ENCODE measurements at places on chromosomes 1 and 21.

GRCh38 chr21:31930001-31930400, 57.2 kb downstream of the HUNK start:
- DNase-seq: no peak

DNA sequence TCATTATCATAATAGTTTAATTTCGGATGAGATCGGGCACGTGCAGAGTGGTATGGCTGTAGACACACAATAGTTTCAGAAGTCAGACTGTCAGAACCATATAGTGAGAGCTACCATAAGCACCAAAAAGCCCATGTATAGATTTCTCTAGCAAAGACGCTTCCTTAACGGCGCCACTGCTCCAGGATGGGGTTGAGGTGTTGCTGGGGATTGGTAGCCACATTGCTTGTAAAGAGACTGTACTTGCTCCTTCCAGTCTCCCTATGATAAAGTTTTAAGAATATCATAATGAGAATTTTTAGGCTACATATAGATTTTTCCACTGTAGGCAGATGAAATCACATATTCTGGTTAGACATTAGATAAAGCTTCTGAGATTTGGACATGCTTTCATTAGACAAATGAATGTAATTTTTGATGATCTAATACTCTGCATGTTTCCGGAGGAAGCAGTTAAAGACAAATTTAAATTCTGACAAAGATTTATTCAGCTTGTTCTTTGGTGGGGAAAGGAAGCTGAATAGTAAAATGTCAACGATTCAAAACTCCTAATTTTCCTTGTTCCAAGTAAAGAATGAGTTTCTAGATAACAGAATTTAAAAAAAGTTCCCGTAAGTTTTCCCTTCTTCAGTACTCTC, 77.7 kb downstream of the MAP3K7CL start:
- DNase-seq: no peak

GRCh38 chr1:224933584-224933983, 4.1 kb downstream of the DNAH14 start:
- no peak for DNase-seq

DNA sequence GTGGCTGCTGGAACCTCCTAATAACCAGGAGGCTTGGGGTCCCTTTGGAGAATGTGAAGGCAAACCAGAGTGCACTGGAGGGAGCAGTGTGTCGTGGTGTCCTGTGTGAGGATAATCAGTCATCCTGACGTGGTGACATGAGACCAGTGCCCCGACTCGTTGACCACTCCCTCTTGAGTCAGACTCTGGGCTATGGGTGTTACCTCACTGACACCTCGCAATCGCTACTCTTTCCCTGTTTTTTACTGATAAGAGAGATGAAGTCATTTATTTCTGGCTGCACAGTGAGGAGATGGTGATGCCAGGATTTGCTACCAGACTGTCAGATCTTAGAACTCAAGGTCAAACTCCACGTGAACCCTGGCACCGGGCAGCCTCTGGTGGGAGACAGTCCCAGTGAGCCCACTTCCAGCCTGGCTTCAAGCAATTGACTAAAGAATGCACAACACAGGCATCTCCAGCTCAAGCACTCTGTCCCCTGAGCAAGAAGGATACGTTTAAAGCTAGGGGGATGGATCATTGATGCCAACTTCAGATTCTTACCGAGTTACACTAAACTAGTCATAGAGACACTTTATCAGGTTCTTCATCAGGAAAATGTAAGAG, 30.3 kb downstream of the UBASH3A start:
- DNase-seq: no peak
